PC-3 (cell line): ENCODE measurements at places on chromosomes 11 and 22. TPM values are rescaled to one million over a fixed set of nuclear protein-coding genes. Genes with fewer than 3 reads are reported as not detected.
A peak's percentile ranks its signal among the peaks of the same experiment; 100 is the strongest.

- H3K27ac ChIP-seq: no peak overlapping the region
- no peaks in the 10 kb centered on the region for H3K27me3 ChIP-seq
- peaks cover 5% of the 10 kb centered on the region for H3K4me1 ChIP-seq
- H3K36me3 ChIP-seq: no peaks in the 10 kb centered on the region
- peak overlapping the region; percentile 77; the same call in 1 of the 2 replicates for H3K4me3 ChIP-seq
- DNase-seq: no peak
Measured at GRCh38 chr22:50584106-50585096, 1.8 kb upstream of the CHKB start.

DNA sequence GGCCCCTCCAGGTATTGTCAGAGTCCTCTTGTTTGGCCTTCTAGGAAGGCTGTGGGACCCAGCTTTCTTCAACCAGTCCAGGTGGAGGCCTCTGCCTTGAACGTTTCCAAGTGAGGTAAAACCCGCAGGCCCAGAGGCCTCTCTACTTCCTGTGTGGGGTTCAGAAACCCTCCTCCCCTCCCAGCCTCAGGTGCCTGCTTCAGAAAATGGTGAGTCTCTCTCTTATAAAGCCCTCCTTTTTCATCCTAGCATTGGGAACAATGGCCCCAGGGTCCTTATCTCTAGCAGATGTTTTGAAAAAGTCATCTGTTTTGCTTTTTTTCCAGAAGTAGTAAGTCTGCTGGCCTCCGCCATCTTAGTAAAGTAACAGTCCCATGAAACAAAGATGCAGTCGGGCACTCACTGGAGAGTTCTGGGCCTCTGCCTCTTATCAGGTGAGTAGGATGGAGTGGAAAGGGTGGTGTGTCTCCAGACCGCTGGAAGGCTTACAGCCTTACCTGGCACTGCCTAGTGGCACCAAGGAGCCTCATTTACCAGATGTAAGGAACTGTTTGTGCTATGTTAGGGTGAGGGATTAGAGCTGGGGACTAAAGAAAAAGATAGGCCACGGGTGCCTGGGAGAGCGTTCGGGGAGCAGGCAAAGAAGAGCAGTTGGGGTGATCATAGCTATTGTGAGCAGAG, at the start of gene CD3E:
Gene CD3E (plus strand): TSS at position 163 of the 681 bp plus-strand sequence. CDS start 223 bp downstream, at position 386.
- DNase-seq: no peak
- H3K4me3 ChIP-seq: no peak within 1 kb of the TSS
- H3K27me3 ChIP-seq: peaks cover 29% of the 10 kb centered on the region

GRCh38 chr22:39236321-39237317, 8.2 kb downstream of the PDGFB start:
- peaks cover 30% of the 10 kb centered on the region for H3K4me1 ChIP-seq
- peaks cover 3% of the 10 kb centered on the region; the same call in 1 of the 2 replicates for H3K36me3 ChIP-seq
- no peak overlapping the region for H3K27ac ChIP-seq
- no peaks in the 10 kb centered on the region for H3K27me3 ChIP-seq
- no peak overlapping the region for H3K4me3 ChIP-seq

DNA sequence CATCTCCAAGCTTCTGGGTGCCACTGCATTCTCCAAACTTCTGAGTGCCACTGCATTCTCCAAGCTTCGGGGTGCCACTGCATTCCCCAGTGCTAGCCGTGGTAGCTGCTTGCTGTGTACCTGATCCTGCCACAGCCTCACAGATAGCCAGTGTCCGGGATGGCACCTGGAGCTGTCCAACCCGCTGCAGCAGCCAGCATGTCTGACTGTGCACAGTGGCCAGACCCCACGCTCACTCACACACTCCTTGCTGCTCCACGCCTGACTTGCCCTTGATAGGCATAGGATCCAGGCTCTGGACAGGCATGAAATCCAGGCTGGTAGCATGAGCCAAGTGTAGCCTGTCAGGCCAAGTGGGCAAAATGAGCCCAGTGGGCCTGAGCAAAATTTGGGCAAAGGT, 465.0 kb downstream of the GUCY1A2 start:
- H3K27ac ChIP-seq: no peak overlapping the region
- no peak for DNase-seq
- H3K36me3 ChIP-seq: no peaks in the 10 kb centered on the region
- H3K27me3 ChIP-seq: no peaks in the 10 kb centered on the region
- no peak overlapping the region for H3K4me3 ChIP-seq
- H3K4me1 ChIP-seq: no peaks in the 10 kb centered on the region

- H3K4me1 ChIP-seq: peaks cover 42% of the 10 kb centered on the region
- peak; percentile 10 for DNase-seq
- H3K36me3 ChIP-seq: no peaks in the 10 kb centered on the region
Measured at GRCh38 chr11:9977554-9977953, 313.7 kb downstream of the SWAP70 start.

DNA sequence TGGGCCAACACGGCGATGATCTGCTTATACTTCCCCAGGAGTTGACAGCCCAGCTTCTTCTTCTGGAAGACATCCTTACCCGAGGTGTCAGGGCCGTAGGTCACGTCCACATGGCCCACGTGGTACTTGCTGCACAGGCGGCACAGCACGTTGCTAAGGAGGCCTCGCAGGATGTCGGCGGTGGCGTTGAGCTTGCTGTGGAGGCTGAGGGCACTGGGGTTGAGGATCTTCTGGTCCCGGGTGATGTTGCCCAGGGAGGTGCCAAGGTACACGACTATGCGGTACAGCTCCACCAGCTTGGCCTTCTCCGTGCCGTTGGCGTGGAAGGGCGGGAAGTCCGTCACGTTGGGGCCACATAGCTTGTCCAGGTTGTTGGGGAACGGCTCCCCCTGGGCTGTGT, 2.9 kb downstream of the LIF start:
- peak overlapping the region; percentile 99 for H3K27ac ChIP-seq
- H3K4me1 ChIP-seq: peaks cover 37% of the 10 kb centered on the region
- H3K4me3 ChIP-seq: no peak overlapping the region
- no peak for DNase-seq
- no peaks in the 10 kb centered on the region for H3K27me3 ChIP-seq

GRCh38 chr11:101726988-101727387, 143.2 kb upstream of the TRPC6 start:
- no peaks in the 10 kb centered on the region for H3K27me3 ChIP-seq
- H3K27ac ChIP-seq: no peak overlapping the region
- H3K4me1 ChIP-seq: peaks cover 13% of the 10 kb centered on the region

- no peak overlapping the region for H3K27ac ChIP-seq
- peak; percentile 31 for DNase-seq
- H3K4me1 ChIP-seq: no peaks in the 10 kb centered on the region
- H3K27me3 ChIP-seq: peaks cover 16% of the 10 kb centered on the region
- H3K36me3 ChIP-seq: no peaks in the 10 kb centered on the region
Measured at GRCh38 chr22:25645964-25646363, 81.5 kb downstream of the GRK3 start.

DNA sequence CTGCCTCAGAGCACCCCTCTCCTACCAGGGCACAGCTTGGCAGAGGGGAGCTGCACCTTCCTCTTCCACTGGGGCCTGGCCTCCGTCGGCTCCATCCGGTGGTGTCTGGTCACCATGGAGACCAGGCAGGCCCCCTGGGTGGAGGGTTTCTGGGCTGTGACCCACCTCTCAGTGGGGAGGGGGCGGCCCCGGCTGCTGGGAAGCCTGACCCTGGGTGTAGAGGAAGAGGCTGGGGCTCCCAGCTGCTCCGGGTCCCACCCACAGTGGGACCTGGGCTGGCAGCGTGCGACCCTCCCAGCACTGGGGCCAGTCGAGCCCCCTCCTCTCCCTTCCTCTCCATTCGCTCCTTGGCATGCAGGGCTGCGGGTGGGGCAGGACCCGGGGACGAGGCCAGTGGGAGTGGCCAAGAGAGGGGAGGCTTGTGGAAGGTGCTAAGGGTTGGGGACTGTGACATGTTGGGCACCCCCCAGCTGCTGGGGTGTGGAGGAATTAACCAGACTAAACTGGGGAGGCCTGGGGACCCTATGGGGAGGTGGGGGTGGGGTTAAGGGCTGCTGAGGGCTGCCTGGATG, 46.8 kb downstream of the BRSK2 start:
- no peak for DNase-seq
- H3K27ac ChIP-seq: no peak overlapping the region
- H3K4me1 ChIP-seq: no peaks in the 10 kb centered on the region
- H3K27me3 ChIP-seq: no peaks in the 10 kb centered on the region
- no peaks in the 10 kb centered on the region for H3K36me3 ChIP-seq

GRCh38 chr11:64627371-64627770, 36.4 kb downstream of the SLC22A12 start:
- H3K4me3 ChIP-seq: no peak overlapping the region
- H3K27me3 ChIP-seq: peaks cover 36% of the 10 kb centered on the region
- H3K36me3 ChIP-seq: no peaks in the 10 kb centered on the region
- no peak overlapping the region for H3K27ac ChIP-seq

DNA sequence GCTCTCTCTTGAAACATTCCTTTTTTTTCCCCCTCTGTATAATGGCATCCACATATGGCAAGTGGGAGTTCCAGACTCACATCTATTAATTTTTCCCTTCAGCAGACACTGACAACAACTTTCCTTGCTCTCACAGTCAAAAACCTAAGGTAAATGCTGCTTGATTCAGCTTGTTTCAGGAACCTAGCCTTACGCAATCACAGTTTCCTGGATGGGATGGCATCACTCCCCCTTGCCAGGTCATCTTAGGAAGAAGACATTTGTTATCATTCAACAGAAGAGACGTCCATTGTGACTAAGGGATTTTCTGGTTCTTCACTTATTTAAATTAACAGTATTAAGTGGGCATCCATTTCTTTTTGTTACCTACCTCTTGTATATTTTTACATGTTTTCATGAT, 112.0 kb upstream of the PDGFD start:
- no peaks in the 10 kb centered on the region for H3K36me3 ChIP-seq
- no peaks in the 10 kb centered on the region for H3K4me1 ChIP-seq
- no peak overlapping the region for H3K27ac ChIP-seq
- peak; percentile 37 for DNase-seq
- H3K27me3 ChIP-seq: no peaks in the 10 kb centered on the region
- no peak overlapping the region for H3K4me3 ChIP-seq

DNA sequence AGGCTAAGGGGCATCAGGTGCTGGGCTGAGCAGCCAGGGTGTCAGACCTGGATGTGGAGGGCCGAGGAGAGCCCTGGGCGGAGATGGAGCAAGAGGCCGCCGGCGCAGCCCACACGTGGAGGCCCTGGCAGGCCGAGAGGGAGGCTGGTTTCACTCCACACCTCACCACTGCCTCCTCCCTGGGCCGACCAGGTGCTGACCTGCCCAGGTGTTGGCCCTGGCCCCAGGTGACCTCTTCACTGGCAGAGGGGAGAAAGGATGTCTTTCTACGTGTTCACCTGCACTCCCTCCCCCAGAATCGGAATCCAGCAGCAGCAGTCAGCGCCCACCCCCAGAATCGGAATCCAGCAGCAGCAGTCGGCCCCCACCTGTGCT, 781 bp downstream of the ANO9 start:
- H3K36me3 ChIP-seq: no peaks in the 10 kb centered on the region
- DNase-seq: no peak
- no peak overlapping the region for H3K27ac ChIP-seq
- no peaks in the 10 kb centered on the region for H3K27me3 ChIP-seq
- H3K4me3 ChIP-seq: peak overlapping the region; percentile 79

DNA sequence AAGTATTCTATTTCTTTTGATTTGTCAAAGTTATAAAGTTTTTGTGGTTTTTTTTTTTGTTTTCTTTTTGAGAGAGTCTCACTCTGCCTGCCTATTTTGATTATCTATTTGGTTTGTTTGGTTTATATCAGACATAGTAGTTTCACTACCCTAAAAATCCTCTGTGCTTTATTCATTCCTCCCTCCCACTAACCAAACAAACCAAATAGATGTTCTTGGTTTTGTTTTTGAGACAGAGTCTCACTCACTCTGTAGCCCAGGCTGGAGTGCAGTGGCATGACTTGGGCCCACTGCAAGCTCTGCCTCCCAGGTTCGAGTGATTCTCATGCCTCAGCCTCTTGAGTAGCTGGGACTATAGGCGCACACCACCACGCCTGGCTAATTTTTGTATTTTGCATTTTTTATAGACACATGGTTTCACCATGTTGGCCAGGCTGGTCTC, 67.9 kb downstream of the ENTHD1 start:
- H3K36me3 ChIP-seq: no peaks in the 10 kb centered on the region
- H3K4me1 ChIP-seq: peaks cover 3% of the 10 kb centered on the region
- H3K4me3 ChIP-seq: no peak overlapping the region
- H3K27me3 ChIP-seq: peaks cover 34% of the 10 kb centered on the region
- DNase-seq: no peak
- H3K27ac ChIP-seq: no peak overlapping the region

- no peak for DNase-seq
- H3K36me3 ChIP-seq: no peaks in the 10 kb centered on the region
Measured at GRCh38 chr11:45398325-45398724, 112.2 kb upstream of the SYT13 start.

DNA sequence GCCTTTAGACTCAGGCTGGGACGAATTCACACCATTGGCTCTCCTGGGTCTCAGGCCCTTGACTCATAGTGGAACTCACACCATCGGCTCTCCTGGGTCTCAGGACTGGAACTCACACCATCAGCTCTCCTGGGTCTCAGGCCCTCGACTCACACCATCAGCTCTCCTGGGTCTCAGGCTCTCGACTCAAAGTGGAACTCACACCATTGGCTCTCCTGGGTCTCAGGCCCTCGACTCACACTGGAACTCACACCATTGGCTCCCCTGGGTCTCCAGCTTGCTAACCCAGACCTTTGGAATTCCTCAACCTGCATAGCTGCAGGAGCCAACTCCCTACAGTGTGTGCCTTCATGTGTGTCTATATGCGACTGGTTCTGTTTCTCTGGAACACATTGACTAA, 56.7 kb downstream of the SHISAL1 start:
- H3K4me3 ChIP-seq: no peak overlapping the region
- DNase-seq: no peak
- no peak overlapping the region for H3K27ac ChIP-seq
- H3K36me3 ChIP-seq: no peaks in the 10 kb centered on the region
- no peaks in the 10 kb centered on the region for H3K4me1 ChIP-seq
- H3K27me3 ChIP-seq: no peaks in the 10 kb centered on the region

Gene OR4D9
- total RNA-seq: not detected in 2 replicates

Gene HORMAD2
- not detected in 2 replicates for total RNA-seq

Gene PLEKHB1
- total RNA-seq: 4.6 and 10.6 TPM in 2 replicates

Gene TRIM22
- total RNA-seq: not detected in 2 replicates

Gene JRKL
- total RNA-seq: 4.7 and 5.1 TPM in 2 replicates

Gene WT1
- 8.5 and 9.1 TPM in 2 replicates for total RNA-seq

Gene SESN3
- total RNA-seq: 0.23 and 0.55 TPM in 2 replicates

Gene ZNF280B
- total RNA-seq: 0.66 and 1.7 TPM in 2 replicates

Gene CABP4
- 0.55 TPM in 1 of 2 replicates, not detected in the other for total RNA-seq

Gene XBP1
- 125 and 191 TPM in 2 replicates for total RNA-seq

Gene FADD
- total RNA-seq: 79.5 and 93.9 TPM in 2 replicates
